CMK (cell line): ENCODE measurements at places on chromosomes 7 and 10.

GRCh38 chr7:25633426-25634036, 405.2 kb upstream of the NPVF start:
- no peak for DNase-seq

DNA sequence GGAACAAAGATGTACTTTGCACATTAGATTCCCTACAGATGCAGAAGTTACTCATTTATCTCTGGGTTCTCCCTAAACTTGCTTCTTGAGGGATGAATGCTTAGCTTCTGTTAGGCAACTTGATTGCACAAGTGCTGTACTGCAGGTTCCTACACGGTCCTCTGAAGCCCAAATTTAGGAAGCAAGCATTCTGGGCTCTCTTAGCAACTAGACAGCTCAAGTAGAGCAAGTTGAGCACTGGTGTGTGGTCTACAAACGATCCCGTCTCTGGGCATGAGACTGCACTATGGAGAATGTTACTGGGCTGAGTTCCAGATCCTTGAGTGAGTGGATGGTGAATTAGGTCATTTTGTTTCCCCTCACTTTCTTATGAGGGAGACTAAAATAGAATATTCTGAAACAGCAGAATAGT, 14.3 kb downstream of the SEMA3D start:
- no peak for DNase-seq

- DNase-seq = no peak
Observed at GRCh38 chr10:103668351-103669242, 175.1 kb downstream of the NEURL1 start.

GRCh38 chr7:51075681-51076580, 240.7 kb downstream of the COBL start:
- DNase-seq = no peak

DNA sequence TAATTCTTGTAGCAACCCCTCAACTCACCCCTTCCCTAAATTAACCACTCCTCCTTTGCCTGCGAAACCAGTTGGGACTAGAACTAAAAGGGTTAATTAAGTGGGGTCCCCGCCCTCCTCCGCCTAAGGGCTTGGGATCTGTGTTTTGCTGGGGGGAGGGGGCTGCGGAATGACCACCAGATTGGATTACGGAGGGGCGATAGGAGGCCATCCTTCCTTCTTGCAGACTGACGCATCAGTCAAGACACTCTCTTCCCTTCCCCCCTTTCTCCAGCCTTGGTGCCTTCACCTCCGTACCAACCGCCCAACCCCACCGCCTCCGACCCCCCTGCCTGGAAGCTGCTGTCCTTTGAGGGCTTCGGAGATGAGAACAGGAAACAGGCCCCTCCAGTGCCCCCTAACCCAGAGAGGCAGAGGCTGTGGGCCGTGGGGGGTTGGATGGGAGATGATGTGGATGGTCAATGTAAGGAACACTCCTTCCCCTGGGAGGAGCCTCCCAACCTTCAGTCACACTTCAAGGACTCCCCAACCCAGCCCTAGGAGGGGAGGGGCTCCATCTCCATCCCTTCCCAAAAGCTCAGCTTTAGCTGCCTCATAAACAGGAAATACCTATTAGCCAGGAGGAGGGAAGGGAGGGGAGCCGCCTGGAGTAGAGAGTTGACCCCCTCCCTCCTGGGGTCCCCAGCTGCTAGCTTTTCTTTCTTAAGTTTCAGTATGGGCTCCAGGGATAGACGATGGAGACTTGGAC, 997 bp upstream of the LDB1 start:
- peak; percentile 79 for DNase-seq

- DNase-seq = no peak
Observed at GRCh38 chr10:47396311-47396717, 12.2 kb upstream of the ZNF488 start.

GRCh38 chr10:44253769-44254462, 131.0 kb downstream of the CXCL12 start:
- no peak for DNase-seq

DNA sequence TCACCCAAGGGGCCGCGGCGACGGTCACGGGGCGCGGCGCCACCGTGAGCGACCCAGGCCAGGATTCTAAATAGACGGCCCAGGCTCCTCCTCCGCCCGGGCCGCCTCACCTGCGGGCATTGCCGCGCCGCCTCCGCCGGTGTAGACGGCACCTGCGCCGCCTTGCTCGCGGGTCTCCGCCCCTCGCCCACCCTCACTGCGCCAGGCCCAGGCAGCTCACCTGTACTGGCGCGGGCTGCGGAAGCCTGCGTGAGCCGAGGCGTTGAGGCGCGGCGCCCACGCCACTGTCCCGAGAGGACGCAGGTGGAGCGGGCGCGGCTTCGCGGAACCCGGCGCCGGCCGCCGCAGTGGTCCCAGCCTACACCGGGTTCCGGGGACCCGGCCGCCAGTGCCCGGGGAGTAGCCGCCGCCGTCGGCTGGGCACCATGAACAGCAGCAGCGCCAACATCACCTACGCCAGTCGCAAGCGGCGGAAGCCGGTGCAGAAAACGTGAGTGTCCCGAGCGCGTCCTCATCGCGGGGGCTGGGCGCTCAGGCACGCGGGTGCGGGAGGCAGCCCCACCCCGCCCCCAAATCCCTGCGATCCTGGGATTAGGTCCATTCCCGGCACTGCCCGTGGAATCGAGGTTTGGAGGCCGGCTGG, 509 bp downstream of the AHR start:
- DNase-seq = no peak

DNA sequence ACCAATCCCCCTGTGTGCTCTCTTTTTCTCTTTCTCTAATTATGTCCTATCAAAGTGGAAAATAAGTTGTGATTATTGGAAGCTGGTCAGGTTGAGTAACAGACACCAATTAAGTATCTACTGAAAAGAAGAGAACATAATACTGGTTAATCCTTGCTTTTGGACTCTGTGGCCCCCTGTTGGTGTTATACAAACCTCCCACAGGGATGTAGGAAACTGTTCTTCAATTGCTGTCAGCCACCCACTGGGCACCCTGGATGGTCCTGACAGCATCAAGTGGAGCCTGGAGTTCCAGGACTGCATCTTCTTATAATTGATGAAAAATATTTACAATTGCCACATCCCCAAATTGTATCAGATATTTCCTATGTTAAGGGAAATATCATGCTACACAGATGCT, 939.7 kb downstream of the KCNMA1 start:
- no peak for DNase-seq

DNA sequence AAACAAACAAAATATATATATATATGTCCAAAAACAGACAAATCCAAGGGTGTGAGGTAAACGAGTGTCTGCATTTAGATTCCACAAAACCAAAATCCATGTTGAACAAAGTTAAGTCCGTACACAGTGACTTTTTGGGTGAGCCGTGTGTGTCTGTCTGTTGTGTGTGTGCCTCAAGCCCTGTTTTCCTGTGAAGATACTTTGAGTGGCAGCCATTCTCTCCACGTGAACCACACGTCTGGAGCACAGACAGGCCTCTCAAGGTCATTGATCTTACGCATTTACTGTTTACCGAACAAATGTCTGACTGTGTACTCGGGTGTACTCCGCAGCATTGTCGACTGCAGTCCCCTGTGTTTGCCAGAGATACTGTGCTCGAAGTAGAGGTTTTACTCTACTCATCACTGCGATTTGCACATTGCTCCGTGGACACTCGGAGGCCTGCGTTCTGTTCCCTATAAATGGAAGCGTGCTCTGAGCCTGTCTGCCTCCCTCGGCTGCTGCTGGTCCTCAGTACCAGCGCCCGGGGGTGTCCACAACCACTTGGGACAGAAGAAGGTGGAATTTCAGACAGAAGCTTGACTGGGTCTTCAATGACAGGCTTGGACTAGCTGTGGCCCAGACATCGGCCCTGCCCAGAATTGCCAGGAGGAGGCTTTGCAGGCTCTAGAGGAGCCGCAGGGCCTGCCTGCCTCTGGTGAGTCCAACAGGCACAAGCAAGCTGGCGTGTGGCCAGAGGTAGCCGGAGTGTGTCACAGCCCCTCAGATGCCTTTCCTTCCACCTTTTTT, 22.1 kb downstream of the CYP17A1 start:
- DNase-seq = no peak

- no peak for DNase-seq
Observed at GRCh38 chr10:59362144-59362958, at the start of gene FAM13C. Gene FAM13C (minus strand): TSS chr10:59362549. CDS start chr10:59362460, 89 bp downstream.

DNA sequence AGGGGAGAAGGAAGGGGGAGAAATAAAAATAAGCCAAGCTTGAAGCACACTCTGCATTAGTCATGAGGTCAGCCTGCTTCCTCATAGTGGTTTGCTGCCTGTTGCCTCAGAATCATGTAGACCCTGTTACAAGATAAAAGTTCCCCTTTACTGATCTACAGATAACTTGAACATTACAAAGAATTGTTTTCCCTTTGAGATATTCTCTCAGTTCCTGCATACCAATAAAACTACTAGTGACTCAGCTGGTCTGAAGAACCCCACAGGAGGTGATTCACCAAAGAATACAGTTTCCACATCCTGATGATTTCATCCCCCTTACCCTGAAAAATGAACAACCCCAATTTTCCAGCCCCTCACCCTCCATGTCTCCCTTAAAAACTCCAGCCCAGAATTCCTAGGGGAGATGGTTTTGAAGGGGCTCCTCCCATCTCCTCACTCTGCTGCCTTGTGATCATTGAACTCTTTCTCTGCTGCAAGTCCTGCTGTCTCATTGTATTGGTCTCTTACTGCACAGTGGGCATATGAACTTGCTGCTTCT, 31.5 kb upstream of the NRP1 start:
- DNase-seq = no peak
